Stimulated activated CD4-positive, alpha-beta T cell treated with anti-CD3 and anti-CD28 coated beads, Interleukin-15, amount 100 ng/mL, for 1 hour (primary cell): ENCODE measurements at places on chromosomes 4 and X.

GRCh38 chrX:155094468-155095061 lies 23.3 kb downstream of the BRCC3 start:
- DNase-seq, result no peak

DNA sequence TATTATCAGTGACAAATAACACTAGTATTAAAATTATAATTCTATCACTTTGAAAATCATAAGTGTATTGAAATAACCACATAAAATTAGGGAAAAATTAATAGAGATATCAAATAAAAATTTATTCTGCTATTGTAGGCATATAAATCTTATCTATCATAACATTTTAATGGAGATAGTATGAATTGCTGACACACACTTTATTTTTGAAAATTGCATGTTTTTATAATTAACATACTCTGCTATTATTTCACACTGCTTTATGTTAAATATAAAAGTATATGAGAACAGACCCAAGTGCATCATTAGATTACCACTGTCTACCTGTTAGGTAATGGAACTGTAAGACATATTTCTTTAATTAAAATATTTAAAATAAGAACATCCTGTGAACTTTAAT lies 2150.2 kb downstream of the ARAP2 start:
- no peak for DNase-seq

DNA sequence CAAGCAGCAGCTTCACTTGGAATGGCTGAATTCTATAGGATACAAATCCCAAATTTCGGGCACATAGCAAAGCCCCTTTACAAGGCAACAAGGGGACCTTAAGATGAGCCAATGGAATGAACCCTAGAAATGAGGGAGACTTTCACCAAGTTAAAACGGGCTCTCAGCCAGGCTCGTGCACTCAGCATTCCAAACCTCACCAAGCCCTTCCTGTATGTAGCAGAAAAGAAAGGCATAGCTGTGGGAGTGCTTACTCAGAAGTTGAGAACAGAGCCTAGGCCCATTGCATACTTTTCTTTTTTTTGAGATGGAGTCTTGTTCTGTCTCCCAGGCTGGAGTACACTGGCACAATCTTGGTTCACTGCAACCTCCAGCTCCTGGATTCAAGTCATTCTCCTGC lies 10.8 kb upstream of the HERC5 start:
- DNase-seq, result no peak

- no peak for DNase-seq
These were observed 112.8 kb upstream of the H2AZ1 start for GRCh38 chr4:100062921-100063320.

DNA sequence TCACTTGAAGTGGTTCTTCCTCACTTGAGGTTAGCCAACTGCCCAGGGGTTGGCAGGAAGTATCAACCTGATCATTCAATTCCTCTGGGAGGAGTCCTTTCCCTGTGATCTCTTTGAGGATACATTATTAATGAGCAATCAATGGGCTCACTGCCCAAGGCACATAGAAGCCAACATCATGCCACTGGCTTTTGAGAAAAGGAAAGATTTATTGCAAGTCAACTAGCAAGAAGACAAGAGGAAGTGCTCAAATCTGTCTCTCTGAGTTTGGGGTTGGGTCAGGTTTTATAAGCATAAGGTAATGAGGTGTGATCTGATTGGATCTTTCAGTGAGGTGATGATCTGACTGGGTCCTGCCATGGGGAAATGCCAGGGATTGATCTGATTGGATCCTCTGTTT lies 39.6 kb downstream of the FGFBP1 start:
- DNase-seq, result no peak

DNA sequence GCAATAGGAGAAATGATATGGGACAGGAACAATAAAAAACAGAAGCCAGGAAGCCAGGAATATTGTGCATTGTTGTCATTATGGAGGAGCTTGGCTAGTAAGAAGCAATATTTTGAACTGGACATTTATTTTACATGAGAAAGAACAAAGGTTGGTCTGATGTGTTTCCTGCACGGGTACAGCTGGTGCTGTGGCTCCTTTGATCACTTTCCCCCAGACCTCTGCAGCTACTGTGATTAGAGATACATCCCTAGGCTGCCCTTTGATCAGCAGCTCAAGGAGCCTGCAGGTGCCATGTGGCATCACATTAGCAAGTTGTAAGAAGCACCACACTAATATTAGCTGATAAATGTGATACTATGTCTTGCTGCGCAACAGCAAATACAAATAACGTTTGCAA lies 2.5 kb downstream of the PDGFC start:
- no peak for DNase-seq

DNA sequence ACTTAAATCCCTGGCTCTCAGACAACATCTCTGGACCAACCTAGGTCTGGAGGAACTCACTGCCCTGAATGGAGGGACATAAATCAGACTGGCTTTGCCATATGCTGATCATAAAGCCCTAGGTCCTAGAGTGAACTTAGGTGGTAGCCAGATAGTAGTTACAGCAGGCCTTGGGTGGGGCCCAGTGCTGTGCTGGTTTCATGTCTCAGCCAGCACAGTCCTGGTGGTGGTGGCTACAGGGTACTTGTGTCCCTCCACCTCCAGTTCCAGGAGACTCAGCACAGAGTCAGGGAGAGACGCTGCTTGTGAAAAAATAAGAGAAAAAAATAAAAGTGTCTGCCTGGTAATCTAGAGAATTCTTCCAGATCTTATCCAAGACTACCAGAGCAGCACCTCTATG lies 40.3 kb downstream of the GSX2 start:
- no peak for DNase-seq

GRCh38 chr4:30716681-30717207 lies 3.4 kb upstream of the PCDH7 start:
- DNase-seq, result no peak

DNA sequence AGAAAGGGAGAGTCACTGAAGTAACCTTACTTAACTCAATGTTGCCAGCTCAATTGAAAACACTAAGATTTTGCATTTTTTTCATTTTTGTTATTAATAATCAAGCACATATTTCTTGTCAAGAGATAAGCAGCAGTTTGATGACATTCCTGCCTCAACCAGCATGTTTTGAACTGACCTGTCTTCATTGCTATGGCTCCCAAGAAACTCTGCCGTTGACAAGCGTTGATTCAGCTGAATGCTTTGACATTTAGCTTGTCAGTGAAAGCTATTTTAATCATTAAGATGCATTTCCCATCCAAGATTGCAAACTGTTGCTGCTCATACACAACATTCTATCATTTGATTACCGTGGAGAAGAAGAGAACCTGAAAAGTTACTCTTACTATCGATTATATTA lies 5.9 kb downstream of the NAA11 start:
- no peak for DNase-seq

GRCh38 chr4:65656008-65656407 lies 14.3 kb downstream of the EPHA5 start:
- no peak for DNase-seq

- DNase-seq, result no peak
These were observed 91.9 kb upstream of the PPP1R2C start for GRCh38 chrX:42869659-42870476.

DNA sequence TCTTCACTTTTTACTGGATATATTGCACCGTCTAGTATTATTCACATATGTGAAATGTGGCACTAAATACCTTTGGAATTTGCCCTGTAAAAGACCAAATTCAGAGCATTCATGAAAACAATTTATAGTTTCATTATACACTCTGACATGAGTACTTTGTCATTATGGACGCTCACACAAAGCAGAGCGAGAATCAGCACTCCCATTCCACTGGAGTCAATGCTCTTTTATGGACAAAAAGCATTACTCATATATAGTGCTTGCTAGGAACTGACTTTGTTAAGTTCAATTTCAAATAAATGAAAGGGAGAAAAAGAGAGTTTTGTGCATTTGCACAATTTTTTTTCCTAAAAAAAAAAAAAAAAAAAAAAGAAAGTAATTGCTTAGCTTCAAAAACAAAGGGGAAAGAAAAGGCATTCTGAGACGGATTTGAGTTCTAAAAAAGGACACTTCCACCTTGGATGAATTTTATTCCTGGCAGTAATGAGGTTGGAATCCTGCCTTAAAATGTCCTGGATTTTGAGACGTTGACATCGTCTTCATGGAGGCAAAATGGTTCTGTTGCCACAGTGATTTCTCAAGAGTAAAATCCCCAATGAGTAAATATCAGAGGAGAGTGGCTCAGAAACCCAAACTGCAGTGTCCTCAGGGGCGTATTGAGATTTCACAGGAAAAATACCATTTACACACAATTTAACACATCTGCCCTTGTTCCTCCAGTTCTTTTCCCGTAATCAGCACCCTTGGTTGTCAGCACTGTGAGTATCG lies 34.8 kb downstream of the CCDC149 start:
- DNase-seq, result no peak

DNA sequence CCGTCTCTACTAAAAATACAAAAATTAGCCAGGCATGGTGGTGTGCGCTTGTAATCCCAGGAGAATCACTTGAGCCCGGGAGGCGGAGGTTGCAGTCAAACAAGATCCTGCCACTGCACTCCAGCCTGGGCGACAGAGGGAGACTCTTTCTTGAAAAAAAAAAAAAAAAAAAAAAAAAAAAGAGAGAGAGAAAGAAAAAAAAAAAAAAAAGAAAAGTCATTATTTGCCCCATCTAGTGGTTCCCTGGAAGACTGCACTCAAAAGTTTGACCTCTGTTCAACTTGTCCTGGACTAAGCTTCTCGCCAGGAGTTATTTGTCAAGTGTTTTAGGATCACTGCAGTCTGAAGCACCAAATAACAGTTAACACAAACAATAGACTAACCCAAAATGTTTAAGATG lies 45.3 kb upstream of the KCTD8 start:
- no peak for DNase-seq

DNA sequence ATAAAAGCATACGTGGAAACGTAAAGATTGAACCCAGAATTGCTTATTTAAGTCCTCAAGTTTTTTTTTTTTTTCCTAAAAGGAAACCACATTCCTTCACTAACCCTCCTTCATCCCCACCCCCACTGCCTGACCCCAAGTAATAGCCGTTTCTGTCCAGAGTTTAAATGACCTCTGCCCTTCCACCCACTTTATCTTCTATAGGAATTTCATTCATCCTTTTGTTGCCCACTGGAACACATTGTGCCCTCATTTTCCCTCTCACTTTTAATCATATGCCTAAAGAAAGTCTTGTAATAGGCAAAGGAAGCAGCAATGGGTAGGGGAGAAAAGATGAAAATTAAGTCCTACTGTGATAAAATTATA lies 62.7 kb downstream of the SH3RF1 start:
- no peak for DNase-seq

GRCh38 chr4:83929550-83929949 lies 393.6 kb downstream of the GPAT3 start:
- DNase-seq, result no peak

- no peak for DNase-seq
These were observed 192.1 kb downstream of the IDS start for GRCh38 chrX:149312988-149313387.

GRCh38 chr4:85107553-85107952 lies 141.1 kb upstream of the WDFY3 start:
- no peak for DNase-seq

DNA sequence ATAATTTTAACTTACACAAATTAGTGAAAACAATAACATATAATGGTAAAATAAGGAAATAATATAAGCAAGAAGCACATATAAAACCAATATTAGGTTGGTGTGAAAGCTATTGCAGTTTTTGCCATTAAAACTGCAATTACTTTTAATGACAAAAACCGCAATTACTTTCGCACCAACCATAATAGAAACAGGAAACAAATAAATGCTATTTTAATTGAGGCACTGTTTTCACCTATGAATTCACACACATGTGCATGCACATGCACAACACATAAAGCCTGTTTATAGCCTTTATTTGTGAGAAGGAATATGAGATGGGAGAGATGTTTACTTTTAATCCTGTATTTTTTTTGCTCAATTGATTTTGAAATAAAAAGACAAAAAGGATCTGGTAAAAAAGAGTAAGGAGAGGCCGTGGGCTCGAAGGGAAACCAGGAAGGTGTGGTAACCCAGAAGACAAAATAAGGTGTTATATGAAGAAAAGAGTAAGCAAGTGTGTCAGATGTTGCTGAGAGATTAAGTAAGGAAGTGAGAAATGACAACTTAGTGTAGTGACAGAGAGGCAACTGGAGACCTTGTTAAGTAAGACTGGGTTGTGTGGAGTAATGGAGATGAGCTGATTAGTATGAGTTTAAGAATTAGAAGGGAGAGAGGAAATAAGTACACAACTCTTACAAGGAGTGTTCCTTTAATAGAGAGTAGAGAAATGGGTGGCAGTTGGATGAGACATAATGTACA lies 69.0 kb downstream of the KLHL13 start:
- DNase-seq, result no peak

DNA sequence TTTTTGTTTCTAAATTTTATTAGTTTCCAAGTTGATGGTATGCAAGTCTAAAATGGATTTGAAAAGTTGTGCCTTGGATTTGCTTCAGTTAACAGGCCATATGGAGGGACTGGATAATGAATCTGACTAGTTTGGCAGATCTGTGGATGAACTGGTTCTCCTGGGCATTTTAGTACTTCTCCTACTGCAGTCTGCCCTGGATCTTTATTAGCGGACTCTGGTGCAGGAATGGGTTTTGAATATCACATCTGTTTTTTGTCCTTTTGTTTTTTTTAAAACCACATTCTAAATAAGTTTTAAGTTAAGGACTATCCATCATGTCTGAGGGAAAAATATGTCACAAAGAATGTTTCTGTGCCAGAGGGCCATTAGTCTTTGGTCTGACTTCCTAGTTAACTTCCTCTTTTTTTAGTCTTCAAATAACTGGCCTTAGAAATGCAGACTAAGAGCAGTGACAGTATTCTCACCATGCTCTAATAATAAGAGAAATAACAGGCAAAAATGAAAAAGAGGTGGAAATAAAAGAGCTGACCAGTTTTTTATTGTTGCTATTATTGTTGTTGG lies 13.9 kb upstream of the DCK start:
- DNase-seq, result no peak

- no peak for DNase-seq
These were observed 432.8 kb downstream of the ANKRD50 start for GRCh38 chr4:124279741-124280140.

- DNase-seq, result no peak
These were observed 382.8 kb downstream of the KLHL4 start for GRCh38 chrX:87900320-87900908.

- no peak for DNase-seq
These were observed 158.8 kb downstream of the ADGRA3 start for GRCh38 chr4:22356987-22357596.

DNA sequence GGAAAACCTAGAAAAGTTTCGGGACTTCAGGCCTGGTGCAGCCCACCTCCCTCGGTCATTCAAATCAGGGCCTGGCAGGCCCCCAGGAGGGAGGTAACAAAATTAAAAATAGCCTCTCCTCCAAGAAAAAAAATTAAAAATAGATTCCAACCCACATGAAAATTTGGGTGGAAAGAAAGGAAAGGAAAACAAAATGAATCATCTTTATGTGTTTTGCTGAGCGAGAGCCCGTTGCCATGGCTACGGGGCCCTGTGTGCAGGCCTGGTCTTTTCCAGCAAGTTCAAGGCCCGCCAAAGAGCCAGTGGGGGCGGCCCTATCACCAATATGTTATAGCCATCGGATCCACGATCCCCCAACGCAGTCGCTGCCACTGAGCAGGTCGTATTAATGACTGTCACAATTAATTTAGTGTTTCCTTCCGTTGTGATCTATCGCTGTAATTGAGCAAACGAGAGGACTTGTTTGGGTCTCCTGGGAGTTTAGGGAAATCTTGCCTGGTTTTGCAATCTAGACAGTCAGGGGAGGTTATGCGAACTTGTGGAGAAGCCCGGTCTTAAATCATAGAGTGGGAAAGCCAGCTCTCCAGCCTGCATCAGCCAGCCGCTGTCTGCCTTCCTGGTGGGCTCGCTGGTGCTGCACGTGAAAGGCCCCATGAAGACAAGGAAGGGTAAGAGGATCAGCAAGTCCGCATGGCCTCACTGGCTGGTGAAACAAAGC lies 452.4 kb downstream of the BCOR start:
- no peak for DNase-seq

GRCh38 chrX:153882086-153882498 lies 3.9 kb downstream of the L1CAM start:
- no peak for DNase-seq
